ENCODE measurements at places on chromosomes 6 and 20.

GRCh38 chr20:5612581-5613301, 137.5 kb upstream of the SHLD1 start:
- DNase-seq, result no peak

DNA sequence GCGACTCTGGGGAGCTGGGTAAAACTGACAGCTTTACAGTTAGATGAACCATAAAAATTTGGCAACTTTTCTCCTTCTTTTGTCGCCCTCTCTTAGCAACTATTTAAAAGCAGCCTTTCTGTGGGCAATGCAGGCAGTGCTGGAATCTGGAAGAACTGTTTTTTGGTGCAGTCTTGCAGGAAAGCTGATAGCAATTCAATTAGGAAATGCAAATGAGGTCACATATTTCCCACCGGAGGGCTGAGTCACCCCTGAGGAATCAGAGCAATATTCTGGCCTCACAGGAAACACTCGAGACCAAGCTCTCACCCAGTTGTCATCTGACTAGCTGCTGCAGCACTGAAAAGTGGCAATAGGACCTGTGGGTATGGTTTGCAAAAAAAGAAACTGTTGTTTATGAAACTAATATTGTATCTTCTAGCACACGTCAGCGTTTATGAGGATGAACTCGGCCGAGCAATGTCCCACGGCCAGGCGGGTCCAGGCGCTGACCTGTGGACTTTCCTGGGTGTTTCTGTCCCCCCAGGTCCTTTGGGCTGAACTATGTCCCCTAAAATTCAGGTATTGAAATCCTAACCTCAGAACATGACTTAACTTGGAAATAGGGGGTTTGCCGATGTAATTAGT, 312.3 kb downstream of the TAF4 start:
- no peak for DNase-seq

GRCh38 chr6:99434702-99435530, 9.8 kb upstream of the PNISR start:
- peak; percentile 56 for DNase-seq

DNA sequence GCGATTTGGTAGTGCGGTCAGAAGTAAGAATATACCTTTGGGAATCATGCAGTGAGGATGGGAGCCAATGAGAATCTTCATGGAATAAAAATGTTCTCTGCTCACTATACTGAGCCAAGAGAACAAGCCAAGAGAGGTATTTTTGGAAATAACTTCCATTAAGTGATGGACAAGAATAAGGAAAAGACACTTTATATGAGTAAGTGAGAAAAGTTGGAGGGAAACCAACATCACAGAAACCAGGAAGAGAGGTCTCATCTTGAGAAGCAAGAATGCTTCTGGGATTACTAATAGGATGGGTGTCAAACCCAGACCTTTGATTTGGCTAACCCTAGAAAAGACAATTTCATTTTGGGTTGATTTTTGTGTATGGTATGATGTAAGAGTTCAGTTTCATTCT, 181.2 kb upstream of the JAG1 start:
- no peak for DNase-seq

GRCh38 chr6:157531986-157532365, 151.0 kb downstream of the ZDHHC14 start:
- DNase-seq, result no peak
